ENCODE measurements at places on chromosomes 1 and 21.

DNA sequence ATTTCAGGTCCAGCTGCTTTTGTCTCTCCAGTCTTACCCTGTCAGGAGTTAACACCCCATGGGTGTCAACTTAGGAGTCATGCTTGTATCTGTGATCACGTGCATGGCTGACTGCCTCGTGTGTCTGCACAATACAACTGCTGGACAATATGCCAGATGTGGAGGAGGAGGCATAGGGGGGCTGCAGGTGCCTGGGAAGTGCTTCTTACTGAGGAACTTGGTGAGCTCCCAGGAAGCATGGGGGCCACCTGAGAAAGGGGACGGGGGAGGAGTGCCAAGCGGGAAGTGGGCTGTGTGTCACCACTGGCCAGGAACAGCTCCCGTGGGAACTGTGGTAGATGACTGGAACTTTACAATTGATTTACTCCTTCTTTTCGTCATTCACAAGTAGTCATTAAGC lies 9.5 kb downstream of the RHEX start:
- H3K4me1 ChIP-seq = peaks cover 8% of the 10 kb centered on the region
- no peak for DNase-seq
- H3K27me3 ChIP-seq = peaks cover 10% of the 10 kb centered on the region

DNA sequence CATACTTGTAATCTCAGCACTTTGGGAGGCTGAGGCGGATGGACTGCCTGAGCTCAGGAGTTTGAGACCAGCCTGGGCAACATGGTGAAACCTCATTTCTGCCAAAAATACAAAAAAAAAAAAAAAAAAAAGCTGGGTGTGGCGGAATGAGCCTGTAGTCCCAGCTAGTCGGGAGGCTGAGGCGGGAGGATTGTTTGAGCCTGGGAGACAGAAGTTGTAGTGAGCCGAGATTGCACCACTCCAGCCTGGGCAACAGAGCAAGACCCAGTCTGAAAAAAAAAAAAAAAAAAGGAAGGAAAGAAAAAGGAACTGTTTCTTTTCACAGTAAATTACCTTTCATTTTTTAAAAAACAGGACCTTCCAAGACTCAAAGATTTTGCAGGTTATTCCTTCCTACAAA lies 29.5 kb downstream of the LIN9 start:
- peaks cover 36% of the 10 kb centered on the region for H3K36me3 ChIP-seq
- no peaks in the 10 kb centered on the region for H3K27me3 ChIP-seq
- no peak for DNase-seq
- no peak overlapping the region for H3K27ac ChIP-seq

DNA sequence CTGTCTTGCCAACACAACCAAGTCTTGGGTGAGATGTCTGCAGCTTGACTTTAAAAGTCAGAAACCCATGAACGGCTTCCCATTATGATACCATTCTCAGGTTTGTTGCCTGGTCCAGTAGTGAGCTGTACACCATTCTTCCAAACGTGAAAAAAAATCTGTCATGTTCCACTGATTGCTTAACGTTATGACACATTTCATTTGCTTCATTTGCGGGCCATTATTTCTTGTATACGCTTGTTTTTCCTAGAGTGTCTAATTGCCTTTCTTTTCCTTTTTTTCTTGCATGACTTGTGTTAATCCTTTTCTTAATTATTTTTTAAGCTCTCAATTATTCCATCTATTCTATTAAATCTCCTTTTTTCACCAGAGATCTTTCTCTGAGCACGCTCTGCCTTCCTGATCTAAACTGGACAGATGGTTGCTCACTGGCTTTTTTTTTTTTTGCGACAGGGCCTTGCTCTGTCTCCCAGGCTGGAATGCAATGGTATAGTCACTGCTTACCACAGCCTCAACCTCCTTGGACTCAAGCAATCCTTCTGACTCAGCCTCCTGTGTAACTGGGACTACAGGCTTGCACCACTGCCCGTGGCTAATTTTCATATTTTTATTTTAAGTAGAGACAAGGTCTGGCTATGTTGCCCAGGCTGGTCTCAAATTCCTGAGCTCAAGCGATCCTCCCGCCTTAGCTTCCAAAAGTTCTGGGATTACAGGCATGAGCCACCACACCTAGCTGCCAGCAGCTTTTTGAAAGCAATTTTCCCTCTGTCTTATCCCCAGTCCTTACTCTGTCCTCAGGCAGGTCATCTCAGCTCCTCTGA lies 31.7 kb upstream of the CAMTA1 start:
- peaks cover 31% of the 10 kb centered on the region for H3K27me3 ChIP-seq
- H3K4me1 ChIP-seq = no peaks in the 10 kb centered on the region
- no peak for DNase-seq

- no peaks in the 10 kb centered on the region for H3K4me1 ChIP-seq
- H3K36me3 ChIP-seq = peaks cover 32% of the 10 kb centered on the region
- H3K27me3 ChIP-seq = no peaks in the 10 kb centered on the region
- H3K4me3 ChIP-seq = no peak overlapping the region
- DNase-seq = no peak
- H3K27ac ChIP-seq = no peak overlapping the region
Measured at GRCh38 chr21:25772686-25773085, 37.9 kb downstream of the GABPA start.

DNA sequence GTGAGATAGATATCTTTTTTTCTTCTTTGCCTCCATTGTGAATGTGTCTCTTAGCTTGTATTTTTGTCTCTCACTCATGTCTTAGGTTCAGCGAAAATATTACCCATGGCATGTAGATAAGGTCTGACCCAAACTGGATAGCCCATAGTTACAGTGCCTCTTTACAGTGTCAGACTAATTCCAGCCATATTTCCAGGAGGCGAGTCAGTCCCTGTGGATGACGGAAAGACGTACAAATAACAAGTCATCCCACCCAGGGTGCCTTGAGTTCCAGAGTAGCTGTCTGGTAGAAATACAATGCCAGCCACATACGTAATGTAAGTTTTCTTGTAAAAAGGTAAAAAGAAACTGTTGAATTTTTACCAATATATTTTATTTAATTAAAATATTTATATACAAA lies 157.3 kb downstream of the ZNF281 start:
- H3K4me1 ChIP-seq = no peaks in the 10 kb centered on the region
- H3K36me3 ChIP-seq = no peaks in the 10 kb centered on the region
- no peak for DNase-seq
- H3K27ac ChIP-seq = no peak overlapping the region

DNA sequence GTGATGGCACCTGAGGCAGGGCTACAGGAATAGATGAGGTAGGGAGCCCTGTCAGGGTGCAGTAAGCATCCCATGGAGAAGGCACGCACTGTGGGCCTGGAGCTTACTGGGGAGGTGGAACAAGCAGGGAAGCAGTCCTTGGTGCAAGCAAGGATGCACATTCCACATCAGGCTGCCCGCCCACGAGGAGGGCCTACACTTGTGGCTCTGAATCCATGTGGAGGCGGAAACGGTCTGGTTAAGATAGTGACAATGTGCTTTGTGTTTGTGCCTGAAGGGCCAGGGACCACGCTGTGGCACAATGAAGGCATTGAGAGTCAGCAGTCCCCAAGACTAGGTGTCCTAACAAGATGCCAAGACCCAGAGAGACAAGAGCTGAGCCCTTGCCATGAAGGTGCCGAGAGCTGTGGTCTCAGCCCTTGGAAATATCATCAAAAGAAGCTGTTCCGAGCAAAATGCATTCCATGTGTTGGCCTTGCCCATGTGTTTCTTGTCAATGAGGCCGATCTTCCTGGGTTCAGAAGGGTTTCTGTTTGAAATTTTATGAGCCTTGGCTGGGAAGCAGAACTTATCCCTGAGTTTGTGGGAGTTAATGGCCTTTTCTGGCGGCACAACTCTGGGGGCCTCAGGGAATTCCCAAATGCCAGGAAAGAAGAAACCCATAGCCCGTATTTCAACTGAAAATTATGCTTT lies 111.9 kb downstream of the NGF start:
- no peak overlapping the region for H3K4me3 ChIP-seq
- H3K27ac ChIP-seq = no peak overlapping the region
- H3K36me3 ChIP-seq = no peaks in the 10 kb centered on the region

GRCh38 chr1:6652986-6653385 lies 28.3 kb downstream of the THAP3 start:
- DNase-seq = no peak
- H3K4me1 ChIP-seq = no peaks in the 10 kb centered on the region
- H3K27me3 ChIP-seq = no peaks in the 10 kb centered on the region

DNA sequence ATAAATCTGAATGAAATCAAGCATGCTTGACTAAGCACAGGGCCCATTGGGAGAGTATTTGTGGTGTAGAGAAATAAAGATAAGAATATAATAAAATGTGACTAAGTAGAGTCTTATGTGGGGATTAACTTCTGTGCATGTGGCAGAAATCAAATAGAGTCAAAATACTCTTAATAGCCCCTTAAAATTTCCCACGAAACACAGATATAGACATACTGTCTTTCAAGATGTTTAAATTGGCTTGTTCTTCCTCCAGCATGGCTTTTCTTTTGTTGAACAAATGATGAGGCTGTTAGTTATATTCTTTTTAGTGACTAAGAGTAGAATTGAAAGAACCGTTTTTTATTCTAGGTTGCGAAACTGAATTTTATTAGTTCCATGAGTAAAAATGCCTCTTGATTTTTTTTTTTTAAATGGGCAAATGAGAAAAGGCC lies 112.3 kb downstream of the RPS6KC1 start:
- no peaks in the 10 kb centered on the region for H3K27me3 ChIP-seq
- no peak overlapping the region for H3K4me3 ChIP-seq

DNA sequence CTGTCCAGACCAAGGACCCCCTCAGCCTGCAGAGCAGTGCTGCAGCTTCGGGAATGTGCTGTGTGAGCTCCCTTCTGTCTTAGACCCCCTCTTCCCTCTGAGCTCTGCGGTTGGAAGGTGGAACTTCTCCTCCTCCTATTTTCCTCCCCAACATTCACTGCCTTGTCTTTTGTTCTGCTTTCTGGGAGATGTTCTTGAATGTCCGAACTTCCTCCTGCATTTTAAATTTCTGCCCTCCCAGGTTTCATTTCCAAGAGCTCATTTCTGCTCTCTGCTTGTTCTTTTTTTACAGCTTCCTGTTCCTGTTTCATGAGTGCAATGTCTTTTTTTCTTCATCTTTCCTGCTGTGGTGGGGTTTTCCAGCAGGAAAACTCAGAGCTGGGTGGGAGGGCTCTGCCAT lies 29.3 kb downstream of the RRP1 start:
- DNase-seq = no peak
- H3K27me3 ChIP-seq = no peaks in the 10 kb centered on the region
- H3K27ac ChIP-seq = no peak overlapping the region
- peaks cover 2% of the 10 kb centered on the region for H3K4me1 ChIP-seq
- H3K4me3 ChIP-seq = no peak overlapping the region
- H3K36me3 ChIP-seq = no peaks in the 10 kb centered on the region

DNA sequence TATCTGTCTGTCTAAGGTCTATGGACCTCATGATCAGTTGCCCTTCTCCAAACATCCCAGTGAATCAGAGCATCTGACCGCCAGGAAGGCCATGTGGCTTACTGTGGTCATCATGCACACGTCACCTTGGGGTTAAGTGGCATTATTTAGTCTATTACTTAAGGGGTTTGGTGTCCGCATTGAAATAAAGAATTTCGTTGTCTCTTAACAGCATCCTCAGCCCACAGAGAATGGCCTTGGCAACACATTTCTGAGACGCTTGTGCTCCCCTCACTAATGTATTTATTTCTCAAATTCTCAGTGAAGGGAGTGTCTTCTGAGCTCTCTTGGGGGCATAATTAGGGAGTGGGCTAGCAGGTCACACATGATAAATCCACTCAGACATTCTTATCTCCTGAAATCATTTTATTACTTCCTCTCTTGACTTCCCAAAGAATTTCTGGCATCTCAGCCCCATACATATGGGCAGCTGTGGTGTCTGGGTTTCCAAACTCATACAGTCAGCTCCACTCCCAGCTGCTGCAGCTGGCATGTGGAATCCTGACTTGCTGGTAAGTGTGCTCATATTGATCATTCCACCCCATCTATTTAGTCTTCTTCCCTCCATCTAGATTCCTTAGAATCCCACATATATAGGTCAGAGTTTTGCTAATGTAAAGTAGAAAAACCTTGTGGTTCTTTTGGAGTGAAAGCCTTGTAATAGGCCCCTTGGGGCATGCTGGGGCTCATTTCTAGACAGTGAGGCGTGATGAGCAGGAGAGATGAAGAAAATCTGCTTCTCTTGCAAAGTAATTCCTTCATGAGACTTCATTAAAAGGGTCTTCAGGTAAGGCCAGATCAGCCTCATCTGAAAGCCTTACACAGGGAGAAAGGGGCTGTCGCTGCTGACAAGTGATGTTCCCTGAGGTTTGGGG lies 110.5 kb downstream of the HHAT start:
- H3K4me1 ChIP-seq = no peaks in the 10 kb centered on the region
- DNase-seq = no peak
- peaks cover 1% of the 10 kb centered on the region for H3K27me3 ChIP-seq
- H3K4me3 ChIP-seq = no peak overlapping the region

DNA sequence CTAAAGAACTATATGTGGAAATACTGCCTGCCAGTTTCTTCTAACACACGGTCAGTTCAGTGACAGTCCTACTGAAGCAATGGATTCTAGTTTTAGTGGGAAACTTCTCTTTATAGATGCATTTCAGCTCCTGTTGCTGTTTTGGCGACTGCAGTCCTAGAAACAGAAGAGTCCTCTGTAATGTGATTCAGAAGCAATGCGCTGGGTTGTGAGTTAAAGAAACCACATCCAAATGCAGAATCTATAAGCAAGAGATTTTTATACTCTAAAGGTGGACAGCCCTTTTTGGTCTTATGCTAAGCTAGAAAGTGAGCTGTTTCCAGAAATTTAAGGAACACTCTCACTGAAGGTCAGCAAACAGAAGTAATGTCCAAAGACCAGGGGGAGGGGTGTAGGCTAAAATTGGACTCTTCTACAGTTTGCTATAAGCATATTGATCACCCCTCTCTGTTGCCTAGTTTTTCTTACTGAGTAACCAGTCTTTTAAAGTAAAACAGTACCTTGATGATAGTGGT lies 30.8 kb downstream of the DUSP10 start:
- no peak for DNase-seq
- peaks cover 92% of the 10 kb centered on the region for H3K4me1 ChIP-seq
- H3K27me3 ChIP-seq = peaks cover 9% of the 10 kb centered on the region
- no peak overlapping the region for H3K4me3 ChIP-seq

DNA sequence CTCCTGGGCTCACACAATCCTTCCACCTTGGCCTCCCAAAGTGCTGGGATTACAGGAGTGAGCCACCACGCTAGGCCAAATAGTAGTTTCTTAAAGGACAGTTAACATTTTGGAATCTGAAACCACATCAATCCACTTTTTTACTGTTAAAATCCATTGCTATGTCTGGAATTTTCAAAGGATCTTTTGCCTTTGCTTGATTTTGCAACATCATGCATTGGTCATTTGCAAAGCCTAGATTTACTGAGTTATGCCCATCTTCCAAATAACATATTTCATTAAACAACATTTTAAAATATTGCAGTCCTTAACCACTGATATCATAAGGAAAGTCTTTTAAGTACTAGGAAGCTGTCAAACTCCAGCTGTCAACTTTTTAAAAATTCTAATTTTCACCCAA lies 3.3 kb downstream of the POGZ start:
- H3K4me3 ChIP-seq = no peak overlapping the region
- no peak for DNase-seq
- peak overlapping the region; percentile 49 for H3K27ac ChIP-seq
- no peaks in the 10 kb centered on the region for H3K36me3 ChIP-seq
- H3K4me1 ChIP-seq = peaks cover 26% of the 10 kb centered on the region
- H3K27me3 ChIP-seq = no peaks in the 10 kb centered on the region

- no peak overlapping the region for H3K4me3 ChIP-seq
- H3K27me3 ChIP-seq = peaks cover 14% of the 10 kb centered on the region
- no peaks in the 10 kb centered on the region for H3K4me1 ChIP-seq
- H3K27ac ChIP-seq = no peak overlapping the region
Measured at GRCh38 chr1:63199706-63200335, 122.5 kb upstream of the FOXD3 start.

- H3K27ac ChIP-seq = no peak overlapping the region
- DNase-seq = no peak
- no peak overlapping the region for H3K4me3 ChIP-seq
- no peaks in the 10 kb centered on the region for H3K4me1 ChIP-seq
- H3K27me3 ChIP-seq = no peaks in the 10 kb centered on the region
Measured at GRCh38 chr1:193377472-193377871, 191.1 kb upstream of the B3GALT2 start.

All from naive thymus-derived CD8-positive, alpha-beta T cell (primary cell).